NCI-H1694 treated with DMSO at 0.1 percent for 48 hours (cell line): ENCODE measurements at places on chromosomes 7 and 10.

DNA sequence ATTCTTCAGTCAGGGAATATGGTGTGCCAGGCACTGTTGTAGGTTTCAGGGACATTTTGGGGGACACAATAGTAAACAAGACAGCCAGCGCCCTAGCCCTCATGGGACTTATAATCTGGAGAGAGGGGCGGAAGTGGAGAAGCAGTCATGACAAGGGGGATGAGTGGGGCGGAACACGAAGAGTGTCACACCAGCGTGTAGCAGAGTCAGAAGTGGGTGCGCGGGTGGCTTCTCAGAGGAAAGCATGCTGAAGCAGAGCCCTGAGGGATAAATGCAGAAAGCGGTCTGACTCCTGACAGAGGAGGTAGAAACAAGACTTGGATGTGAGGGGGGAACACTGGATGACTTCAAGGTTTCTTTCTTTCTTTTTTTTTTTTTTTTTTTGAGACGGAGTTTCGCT lies 160.3 kb upstream of the LYZL2 start:
- DNase-seq, result no peak

- DNase-seq, result no peak
Measured at GRCh38 chr7:79287981-79288380, 165.5 kb downstream of the MAGI2 start.

- DNase-seq, result no peak
Measured at GRCh38 chr7:78220754-78221153, 422.2 kb downstream of the PHTF2 start.

- DNase-seq, result no peak
Measured at GRCh38 chr10:48446785-48447184, 140.3 kb downstream of the MAPK8 start.

DNA sequence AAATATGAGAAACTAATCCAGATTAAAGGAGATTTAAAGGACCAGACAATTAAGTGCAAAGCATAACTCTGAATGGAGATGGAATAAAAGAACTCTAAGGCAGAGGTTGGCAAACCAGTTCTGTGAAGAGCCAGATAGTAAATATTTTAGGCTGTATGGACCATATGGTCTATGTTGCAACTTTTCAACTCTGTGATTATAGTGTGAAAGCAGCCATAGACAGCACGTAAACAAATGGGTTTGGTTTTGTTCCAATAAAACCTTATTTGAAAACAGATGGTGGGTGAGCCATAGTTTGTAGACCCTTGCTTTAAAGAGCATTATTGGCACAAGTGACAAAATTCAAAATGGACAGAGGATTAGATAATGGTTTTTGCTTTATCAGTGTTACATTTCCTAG lies 884.1 kb downstream of the CCSER2 start:
- peak; percentile 83 for DNase-seq

GRCh38 chr7:129832701-129833227 lies 120.0 kb downstream of the UBE2H start:
- no peak for DNase-seq
